ENCODE measurements at places on chromosomes 5 and 9. TPM values are rescaled to one million over a fixed set of nuclear protein-coding genes. Genes with fewer than 3 reads are reported as not detected.

DNA sequence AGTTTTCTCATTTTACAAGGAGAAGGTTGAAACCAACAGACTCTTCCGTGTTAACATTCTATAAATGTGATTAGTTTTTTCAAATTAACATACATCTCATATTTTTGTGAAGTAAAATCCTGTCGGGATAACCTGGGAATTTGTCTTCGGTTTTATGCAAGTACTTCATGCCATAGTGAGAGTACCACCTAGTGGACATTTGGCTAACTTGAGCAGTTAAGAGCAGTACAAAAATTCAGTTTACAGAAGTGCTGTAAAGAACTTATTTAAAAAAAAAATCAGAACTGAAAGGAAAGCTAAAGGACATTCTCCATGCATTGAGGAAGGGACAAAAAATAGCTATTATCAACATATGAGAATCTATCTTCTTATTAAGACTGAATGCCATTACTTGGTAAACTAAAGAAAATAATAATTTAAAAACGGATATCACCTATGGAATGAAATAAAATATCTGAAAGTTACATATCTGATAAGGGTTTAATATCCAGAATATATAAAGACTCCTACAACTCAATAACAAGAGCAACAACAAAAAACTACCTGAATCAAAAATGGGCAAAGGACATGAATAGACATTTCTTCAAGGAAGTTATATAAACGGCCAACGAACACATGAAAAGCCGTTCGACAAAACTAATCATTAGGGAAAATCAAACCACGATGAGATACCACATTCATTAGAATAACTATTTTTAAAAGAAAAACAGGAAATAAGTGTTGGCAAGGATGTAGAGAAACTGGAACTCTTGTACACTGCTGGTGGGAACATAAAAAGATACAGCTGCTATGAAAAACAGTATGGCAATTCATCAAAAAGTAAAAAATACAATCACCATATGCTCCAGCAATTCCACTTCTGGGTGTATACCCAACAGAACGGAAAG is 117.0 kb upstream of the GNA14 start:
- DNase-seq = peak; percentile 84

PPP1R26 gene
- 9.7 TPM for total RNA-seq

MELK gene
- 12.9 TPM for total RNA-seq

KIF27 gene
- 1.3 TPM for total RNA-seq

- DNase-seq = no peak
Observed at GRCh38 chr9:112754578-112754977, 4.0 kb downstream of the SNX30 start.

SEMA6A gene
- total RNA-seq = 18.8 TPM

DNA sequence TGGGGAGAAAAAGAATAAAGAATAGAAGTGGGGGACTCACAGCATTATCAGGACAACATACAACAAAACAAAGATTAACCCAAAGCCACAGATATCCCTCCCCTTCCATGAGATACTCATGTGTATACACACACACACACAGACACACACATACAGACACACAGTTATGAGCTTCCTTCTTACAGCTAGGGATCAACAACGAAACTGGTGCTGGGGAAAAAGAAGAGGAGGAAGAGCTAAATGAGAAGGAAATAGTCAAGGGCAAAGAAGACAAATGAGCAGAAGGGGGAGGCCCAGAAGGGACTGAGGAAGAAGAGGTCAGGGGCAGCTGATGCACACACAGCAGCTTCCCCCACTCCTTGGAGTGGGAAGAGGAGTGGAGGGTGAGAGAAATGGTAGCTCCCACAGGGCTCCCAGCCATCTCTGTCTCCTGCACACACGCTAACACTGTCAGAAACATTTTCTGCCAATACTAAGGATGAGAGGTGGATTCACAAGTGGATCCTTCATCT is 66.2 kb downstream of the SIL1 start:
- DNase-seq = peak; percentile 10

GRCh38 chr5:41876678-41877077 is 6.5 kb upstream of the OXCT1 start:
- no peak for DNase-seq

GRCh38 chr9:136206602-136207275 is 1.8 kb upstream of the LHX3 start:
- no peak for DNase-seq

All from lung microvascular endothelial cell (primary cell).